Panc1 (cell line): ENCODE measurements at places on chromosomes 16 and 17. TPM values are rescaled to one million over a fixed set of nuclear protein-coding genes. Genes with fewer than 3 reads are reported as not detected.
A peak's percentile ranks its signal among the peaks of the same experiment; 100 is the strongest.

DNA sequence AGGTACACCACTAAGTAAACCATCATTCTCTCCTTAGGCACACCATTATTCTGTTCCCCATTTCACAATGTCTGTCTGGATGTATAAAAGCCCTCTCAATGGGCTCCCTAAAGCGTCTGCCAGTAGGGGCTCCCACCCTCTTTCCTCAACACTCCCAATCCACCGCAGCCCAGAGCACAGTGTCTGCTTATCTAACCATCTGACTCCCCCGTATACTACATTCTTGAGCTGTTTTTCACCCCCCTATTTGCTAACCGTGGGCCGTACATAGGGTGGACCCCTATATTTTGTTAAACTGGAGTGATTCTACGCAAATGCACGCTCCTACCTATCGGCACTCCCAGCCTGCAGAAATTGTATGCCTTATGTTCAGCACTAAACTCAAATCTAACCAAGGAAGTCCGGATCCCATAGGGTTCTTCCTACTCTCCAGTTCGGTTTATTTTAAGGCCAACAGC is 685 bp upstream of the PSMD3 start:
- peaks cover 3% of the 10 kb centered on the region for H3K36me3 ChIP-seq
- H3K27me3 ChIP-seq = peaks cover 9% of the 10 kb centered on the region
- peaks cover 11% of the 10 kb centered on the region; the same call in 1 of the 2 replicates for H3K4me1 ChIP-seq
- H3K27ac ChIP-seq = peak overlapping the region; percentile 67
- H3K4me3 ChIP-seq = peak overlapping the region; percentile 90
- peak; percentile 10 for DNase-seq

DNA sequence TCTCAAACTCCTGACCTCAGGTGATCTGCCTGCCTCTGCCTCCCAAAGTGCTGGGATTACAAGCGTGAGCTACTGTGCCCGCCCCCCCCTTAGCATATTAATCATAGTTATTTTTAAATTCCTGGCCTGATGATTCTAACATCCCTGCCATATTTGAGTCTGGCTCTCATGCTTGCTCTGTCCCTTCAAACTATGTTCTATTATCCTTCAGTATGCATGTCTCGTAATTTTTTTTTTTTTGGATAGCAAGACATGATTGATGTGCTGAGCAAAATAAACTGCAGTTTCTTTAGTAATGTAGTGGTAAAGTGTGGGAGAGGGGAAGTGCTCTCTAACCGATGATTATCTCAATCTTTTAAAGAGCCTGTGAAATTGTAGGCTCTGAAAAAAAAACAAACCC is 34.3 kb upstream of the TMEM92 start:
- H3K36me3 ChIP-seq = no peaks in the 10 kb centered on the region
- no peaks in the 10 kb centered on the region; the same call in 1 of the 2 replicates for H3K27me3 ChIP-seq
- no peak overlapping the region for H3K27ac ChIP-seq
- DNase-seq = no peak

- H3K27ac ChIP-seq = no peak overlapping the region
- H3K4me1 ChIP-seq = no peaks in the 10 kb centered on the region
- no peaks in the 10 kb centered on the region for H3K36me3 ChIP-seq
- no peak for DNase-seq
- H3K4me3 ChIP-seq = no peak overlapping the region
- no peaks in the 10 kb centered on the region for H3K27me3 ChIP-seq
These were observed 20.0 kb upstream of the TNFSF12 start for GRCh38 chr17:7528842-7529241.

DNA sequence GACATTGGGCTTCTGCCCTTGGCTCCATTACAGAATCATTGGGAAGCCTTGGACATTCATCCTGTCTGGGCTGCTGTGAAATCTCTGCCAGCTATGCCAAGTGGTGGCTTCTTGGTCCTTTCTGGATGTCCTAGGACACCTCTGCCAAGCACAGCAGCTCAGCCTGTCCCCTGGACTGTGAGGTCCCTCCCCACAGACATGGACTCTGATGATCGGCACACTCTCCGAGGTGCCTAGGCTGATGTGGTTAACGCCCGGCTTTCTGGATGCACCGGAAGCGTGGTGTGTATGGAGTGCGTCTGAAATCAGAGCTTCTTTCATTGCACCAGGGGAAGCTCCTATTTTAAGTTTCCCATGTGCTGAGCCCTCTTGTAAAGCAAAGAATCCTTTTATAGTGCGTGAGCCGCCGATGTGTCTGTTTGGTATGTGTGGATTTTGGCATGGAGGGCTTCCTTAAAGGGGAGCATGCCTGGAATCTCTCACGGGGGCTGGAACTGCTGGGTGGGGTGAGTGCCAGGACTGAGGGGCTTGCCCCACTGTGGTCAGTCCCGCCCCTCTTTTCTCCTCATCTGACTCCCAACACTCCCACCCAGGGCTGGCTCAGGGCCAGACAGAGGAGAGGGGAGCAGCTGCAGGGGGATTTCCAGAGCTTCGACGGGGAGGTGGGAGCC is 7.0 kb upstream of the ARHGAP23 start:
- H3K27ac ChIP-seq = no peak overlapping the region
- DNase-seq = no peak
- H3K36me3 ChIP-seq = no peaks in the 10 kb centered on the region
- no peaks in the 10 kb centered on the region for H3K27me3 ChIP-seq
- H3K4me1 ChIP-seq = no peaks in the 10 kb centered on the region; the same call in 1 of the 2 replicates
- H3K4me3 ChIP-seq = no peak overlapping the region

Gene CNGB1
- total RNA-seq = not detected

DNA sequence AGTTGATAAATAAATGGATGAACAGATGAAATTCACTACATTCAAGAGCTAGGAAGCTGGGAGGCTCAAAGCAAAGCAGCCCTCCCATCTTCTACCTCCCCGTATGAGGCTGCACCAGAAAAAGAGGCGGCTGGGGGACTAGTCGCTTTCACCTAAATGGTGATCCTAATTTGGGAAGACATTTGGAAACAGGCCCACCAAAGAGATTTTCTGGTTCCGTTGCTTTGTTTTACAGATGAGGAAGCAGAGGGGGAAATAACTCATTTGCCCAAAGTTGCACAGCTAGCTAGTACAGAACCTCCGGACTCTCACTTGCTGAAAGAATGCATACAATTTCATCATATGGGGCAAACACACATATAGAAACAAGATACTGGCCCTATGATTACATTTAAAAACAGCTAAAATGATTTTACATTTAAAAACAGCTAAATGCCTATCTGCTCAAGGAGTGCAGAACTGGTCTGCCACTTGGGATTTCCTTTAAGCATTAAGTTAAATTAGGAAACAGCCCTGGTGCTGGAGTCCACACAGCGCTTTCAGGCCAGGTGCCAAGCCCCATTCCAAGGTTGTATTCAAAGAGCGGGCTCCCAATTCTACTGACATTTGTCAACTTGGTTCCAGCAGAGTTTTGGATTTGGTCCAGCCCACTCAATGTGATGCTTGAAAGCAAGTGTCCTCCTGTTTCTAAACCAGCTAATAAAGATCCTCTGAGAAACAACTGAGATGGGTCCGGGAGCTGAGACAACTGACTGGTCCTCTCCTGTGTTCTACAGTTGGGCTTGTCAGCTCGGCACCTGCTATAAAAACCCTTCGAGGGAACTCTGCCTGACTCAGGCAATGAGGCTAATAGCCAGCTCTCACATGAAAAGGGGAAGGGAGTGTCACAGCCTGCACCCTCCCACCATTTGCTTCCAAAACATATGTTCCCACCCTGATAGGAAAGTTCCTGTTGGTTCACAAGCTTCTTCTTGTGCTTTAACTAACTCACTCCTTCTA is 11.7 kb downstream of the ERN1 start:
- no peak overlapping the region for H3K27ac ChIP-seq
- H3K4me3 ChIP-seq = no peak overlapping the region
- peaks cover 8% of the 10 kb centered on the region for H3K4me1 ChIP-seq
- H3K27me3 ChIP-seq = no peaks in the 10 kb centered on the region
- no peaks in the 10 kb centered on the region for H3K36me3 ChIP-seq

Gene TANGO6
- total RNA-seq = 11.0 TPM

Gene HOXB6
- total RNA-seq = 196 TPM

GRCh38 chr17:28379814-28380801 is 8.6 kb downstream of the SARM1 start:
- no peak for DNase-seq
- no peak overlapping the region for H3K4me3 ChIP-seq
- H3K27ac ChIP-seq = no peak overlapping the region

GRCh38 chr16:30604316-30604947 is 5.8 kb downstream of the ZNF689 start:
- no peak overlapping the region for H3K4me3 ChIP-seq
- H3K4me1 ChIP-seq = peaks cover 10% of the 10 kb centered on the region; the same call in 1 of the 2 replicates
- no peak overlapping the region for H3K27ac ChIP-seq
- DNase-seq = no peak
- H3K27me3 ChIP-seq = no peaks in the 10 kb centered on the region

- peak overlapping the region; percentile 86 for H3K4me3 ChIP-seq
- no peak for DNase-seq
- no peaks in the 10 kb centered on the region for H3K27me3 ChIP-seq
- H3K27ac ChIP-seq = peak overlapping the region; percentile 78
- H3K36me3 ChIP-seq = no peaks in the 10 kb centered on the region
These were observed 975 bp downstream of the SNX29 start for GRCh38 chr16:11977376-11978041.

Gene CFAP97D1
- not detected for total RNA-seq

DNA sequence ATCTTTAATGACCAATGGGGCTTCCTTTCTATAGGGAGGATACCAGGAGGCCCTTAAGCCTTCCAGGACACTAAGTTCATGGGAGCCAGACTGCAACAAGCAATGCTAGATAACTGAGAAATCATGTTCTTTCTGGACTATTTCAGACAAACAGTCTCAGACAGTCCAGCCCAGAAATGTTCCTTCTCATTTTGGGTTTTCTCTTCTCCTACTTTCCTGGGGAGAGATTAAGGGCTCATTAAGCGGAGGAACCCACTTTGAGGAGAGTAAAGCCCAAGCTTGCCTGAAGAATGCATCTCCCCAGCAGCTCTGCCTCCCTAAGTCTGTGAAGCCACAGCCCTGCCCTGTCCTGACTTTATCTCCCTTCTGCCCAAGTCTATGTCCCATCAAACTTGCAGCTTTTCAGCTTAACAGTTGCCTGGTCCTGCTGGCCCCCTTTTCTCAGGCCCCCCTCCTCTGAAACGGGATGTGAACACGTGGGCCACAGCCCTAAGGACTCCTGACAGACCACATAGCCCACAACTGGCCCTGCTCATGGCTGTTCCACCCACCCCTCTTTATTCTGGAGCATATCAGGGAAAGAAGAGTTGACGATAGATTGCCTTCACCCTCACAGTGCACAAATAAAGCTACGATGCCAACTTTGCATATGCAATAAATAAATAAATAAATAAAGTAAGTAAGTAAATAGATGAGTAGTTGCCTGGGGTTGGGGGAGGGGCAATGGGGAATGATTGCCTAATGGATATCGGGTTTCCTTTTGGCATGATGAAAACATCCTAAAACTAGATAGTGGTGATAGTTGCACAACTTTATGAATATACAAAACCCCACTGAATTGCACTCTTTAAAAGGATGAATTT is 111.0 kb downstream of the N4BP1 start:
- H3K27me3 ChIP-seq = no peaks in the 10 kb centered on the region
- no peak overlapping the region for H3K27ac ChIP-seq
- no peak for DNase-seq
- no peaks in the 10 kb centered on the region for H3K4me1 ChIP-seq
- H3K4me3 ChIP-seq = no peak overlapping the region
- H3K36me3 ChIP-seq = no peaks in the 10 kb centered on the region

DNA sequence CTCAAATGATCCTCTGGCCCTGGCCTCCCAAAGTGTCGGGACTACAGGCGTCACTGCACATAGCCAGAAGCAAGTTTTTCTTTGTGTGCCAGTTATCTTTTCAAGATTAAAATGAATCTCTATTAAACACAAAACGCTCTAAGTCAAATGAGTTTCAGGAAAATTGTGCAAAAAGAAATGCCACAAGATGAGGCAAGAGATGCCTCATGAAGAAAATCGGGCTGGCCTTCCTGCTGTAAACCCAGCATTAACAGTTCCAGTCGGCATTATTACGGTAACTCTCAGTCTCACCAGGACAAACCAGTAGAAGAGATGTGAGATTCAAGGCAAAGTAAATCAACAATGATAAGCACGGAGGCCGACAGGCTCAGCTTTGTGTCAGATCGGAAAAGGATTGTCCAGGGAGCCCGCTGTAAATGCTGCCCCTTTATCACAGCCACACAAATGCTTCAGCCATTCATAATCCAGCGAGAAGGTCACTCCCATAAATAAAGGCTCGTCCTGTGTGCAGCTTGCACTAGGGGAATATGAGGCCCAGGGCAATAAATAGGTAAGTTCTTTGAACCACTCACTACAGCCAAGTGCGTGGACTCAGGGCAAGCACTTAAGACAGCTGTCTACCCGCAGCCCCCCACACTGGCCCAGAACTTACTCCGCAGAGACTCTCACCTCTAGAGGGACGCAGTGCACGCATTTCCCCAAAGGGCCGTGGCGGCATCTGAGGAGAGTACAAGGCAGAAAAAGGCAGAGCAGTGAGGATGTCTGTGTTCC is 27.2 kb downstream of the NPLOC4 start:
- H3K4me3 ChIP-seq = no peak overlapping the region
- DNase-seq = no peak
- H3K4me1 ChIP-seq = 0 out of 2 replicates have a peak, but pooled peaks cover 5% of the 10 kb centered on the region
- peaks cover 36% of the 10 kb centered on the region for H3K36me3 ChIP-seq
- no peaks in the 10 kb centered on the region for H3K27me3 ChIP-seq

- peaks cover 3% of the 10 kb centered on the region for H3K4me1 ChIP-seq
- no peak for DNase-seq
- H3K36me3 ChIP-seq = no peaks in the 10 kb centered on the region
- no peaks in the 10 kb centered on the region for H3K27me3 ChIP-seq
These were observed 1.6 kb downstream of the IRX3 start for GRCh38 chr16:54284931-54285413.
